H7 (cell line): ENCODE measurements at places on chromosomes 12 and 14. TPM values are rescaled to one million over a fixed set of nuclear protein-coding genes. Genes with fewer than 3 reads are reported as not detected.

DNA sequence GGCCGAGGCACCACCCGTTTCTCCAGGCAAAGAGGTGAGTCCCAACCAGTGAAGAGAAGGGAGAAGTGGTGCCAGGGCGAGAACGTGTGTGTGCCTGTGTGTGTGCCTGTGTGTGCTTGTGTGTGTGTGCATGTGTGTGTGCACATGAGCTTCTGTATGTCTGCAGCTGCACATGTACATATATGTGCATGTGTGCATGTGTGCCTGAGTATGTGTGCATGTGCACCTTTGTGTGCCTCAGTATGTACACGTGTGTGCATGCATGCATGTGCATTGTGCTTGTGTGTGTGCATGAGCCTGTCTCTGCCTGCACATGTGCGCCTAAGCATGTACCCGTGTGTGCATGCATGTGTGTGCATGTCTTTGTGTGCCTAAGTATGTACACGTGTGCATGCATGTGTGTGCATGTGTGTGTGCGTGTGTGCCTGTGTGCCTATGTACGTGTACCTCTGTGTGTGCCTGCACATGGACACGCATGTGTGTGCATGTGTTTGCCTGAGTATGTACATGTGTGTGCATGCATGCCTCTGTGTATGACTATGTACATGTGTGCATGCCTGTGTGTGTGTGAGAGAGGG lies 5.9 kb upstream of the GALNT9 start:
- no peak for DNase-seq

DNA sequence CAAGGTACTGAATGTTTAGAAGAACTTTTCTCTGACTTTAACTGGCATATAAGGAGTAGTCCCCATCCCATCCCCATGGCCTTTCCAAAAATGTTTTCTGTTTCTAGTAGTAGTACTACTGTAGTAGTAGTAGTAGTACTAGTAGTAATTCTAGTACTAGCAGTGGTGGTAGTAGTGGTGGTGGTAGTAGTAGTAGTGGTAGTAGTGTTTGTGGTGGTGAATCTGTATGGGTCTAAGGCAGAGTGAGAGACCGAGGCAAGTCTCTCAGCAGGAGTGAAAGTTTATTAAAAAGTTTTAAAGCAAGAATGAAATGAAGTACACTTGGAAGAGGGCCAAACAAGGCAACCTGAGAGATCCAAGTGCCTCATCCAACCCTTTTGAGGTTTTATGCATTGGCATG lies 58.6 kb downstream of the FOXN4 start:
- DNase-seq: no peak

Gene ZNF384
- 34.4 and 40.3 TPM in 2 replicates for total RNA-seq

DNA sequence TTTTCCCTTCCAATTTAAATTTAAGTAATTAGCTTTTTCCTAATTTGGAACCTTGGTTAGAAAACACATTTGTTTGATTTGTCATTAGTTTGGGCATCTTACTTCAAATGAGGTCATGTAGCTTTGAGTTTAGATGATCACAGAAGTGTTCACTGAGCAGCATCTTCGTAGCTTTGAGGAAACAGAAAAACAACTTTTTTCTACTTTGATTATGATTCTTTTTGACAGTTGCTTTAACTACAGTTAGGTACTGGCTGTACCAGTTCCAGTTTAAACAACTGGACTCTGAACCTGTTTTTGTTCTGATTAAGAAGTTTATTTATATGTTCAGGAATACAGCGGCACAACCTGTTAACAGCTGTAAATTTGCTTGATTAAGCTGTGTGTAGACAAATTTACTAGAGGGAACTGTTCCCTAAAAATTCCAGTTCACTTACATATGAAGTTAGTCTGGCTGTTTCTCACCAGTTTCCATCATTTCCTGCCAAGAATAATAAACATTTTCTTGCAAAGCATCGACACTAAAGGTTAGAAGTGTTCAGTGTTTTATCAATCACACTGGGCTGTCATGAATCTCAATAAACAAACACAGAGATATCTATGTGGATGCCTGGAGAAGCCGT lies 191.9 kb downstream of the RAD51B start:
- DNase-seq: no peak

- DNase-seq: peak; percentile 79
These were observed 17.1 kb downstream of the ACTN1 start for GRCh38 chr14:68961781-68962584.

DNA sequence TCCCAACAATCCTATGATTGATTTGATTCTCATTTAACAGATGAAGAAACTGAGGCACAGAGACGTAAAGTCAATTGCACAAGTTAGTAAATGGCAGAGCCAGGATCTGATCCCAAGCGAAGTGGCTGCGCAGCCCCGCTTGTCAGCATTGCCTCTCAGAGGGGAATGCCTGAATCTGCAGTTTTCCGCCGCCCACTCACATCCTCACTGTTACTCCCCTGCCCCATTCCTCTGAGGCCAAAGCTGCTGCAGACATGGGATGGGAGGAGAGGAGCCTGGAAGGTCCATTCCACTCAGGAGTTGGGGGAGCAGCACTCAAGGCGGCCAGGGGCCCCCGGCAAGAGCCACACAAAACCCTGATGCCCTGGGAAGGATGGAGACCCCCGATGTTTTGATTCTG lies 1.0 kb downstream of the NRIP2 start:
- peak; percentile 63 for DNase-seq

GRCh38 chr14:104746071-104746545 lies 6.8 kb upstream of the SIVA1 start:
- no peak for DNase-seq

GRCh38 chr12:61758661-61759060 lies 501.5 kb upstream of the USP15 start:
- no peak for DNase-seq

DNA sequence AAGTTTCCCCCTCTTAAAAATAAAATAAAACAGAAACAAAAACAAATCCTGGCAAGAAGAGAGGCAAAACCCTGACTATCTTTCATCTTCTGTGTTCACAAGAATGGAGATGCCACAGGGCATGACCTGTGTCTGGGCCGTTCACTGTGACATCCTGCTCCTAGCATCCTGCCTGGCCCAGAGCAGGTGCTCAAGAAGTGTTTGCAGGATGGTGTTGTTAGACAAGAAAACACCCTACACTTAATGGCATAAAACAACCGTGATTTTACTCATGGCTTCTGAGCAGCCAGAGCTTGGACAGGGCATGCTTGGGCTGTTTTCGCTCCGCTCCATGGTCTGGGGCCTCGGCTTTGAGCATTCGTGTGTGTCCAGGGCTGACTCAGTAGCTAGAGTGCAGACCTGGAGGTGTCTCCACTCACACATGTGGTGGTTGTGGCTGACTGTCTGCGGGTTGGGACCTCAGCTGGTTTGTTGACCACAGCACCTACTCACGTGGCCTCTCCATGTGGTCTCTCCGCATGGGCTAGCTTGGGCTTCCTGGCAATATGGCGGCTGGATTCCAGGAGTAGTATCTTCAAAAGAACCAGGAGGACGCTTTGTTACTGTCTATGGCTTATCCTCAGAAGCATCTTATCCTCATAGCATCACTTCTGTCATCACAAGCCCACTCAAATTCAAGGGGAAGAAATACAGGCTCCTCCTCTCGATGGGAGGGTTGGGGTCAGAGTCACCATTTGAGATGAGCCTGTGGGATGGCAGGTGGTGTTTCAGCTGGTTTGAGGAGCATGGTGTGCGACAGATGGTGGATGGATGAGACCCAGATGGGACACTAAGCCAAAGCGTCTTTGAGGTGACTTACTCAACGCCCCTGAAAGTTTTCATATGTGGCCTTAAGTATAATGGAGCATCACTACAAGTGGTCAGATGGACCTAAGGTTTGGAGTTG lies 33.2 kb upstream of the FZD10 start:
- DNase-seq: no peak

DNA sequence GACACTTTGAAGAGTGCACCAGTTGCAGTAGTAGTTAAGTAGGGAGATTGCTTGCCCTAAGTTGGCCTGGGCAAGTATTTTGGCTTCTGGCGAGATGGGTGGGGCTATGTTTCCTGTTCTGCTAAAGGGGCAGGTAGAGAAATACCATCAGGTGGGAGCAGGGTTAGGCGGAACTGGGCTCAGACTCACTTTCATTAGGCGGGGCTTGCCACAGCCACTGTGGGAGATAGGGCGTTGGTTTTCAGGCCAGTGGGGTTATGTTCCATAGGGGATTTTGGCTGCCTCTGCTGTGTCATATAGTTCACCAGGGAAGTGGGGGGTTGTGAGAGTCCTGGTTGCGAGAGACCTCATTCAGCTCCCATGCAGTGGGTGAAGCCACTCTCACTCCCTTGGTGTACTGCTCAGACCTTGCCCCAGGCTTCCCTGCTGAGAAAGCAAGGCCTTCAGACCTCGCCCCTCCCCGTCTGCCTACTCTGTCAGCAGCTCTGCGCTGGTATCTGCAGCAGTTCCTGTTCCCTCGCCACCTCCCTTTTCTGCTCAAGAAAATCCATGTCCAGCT lies 43.3 kb downstream of the AEBP2 start:
- no peak for DNase-seq

- DNase-seq: peak; percentile 87
These were observed 13.4 kb downstream of the JAG2 start for GRCh38 chr14:105155071-105155651.

DNA sequence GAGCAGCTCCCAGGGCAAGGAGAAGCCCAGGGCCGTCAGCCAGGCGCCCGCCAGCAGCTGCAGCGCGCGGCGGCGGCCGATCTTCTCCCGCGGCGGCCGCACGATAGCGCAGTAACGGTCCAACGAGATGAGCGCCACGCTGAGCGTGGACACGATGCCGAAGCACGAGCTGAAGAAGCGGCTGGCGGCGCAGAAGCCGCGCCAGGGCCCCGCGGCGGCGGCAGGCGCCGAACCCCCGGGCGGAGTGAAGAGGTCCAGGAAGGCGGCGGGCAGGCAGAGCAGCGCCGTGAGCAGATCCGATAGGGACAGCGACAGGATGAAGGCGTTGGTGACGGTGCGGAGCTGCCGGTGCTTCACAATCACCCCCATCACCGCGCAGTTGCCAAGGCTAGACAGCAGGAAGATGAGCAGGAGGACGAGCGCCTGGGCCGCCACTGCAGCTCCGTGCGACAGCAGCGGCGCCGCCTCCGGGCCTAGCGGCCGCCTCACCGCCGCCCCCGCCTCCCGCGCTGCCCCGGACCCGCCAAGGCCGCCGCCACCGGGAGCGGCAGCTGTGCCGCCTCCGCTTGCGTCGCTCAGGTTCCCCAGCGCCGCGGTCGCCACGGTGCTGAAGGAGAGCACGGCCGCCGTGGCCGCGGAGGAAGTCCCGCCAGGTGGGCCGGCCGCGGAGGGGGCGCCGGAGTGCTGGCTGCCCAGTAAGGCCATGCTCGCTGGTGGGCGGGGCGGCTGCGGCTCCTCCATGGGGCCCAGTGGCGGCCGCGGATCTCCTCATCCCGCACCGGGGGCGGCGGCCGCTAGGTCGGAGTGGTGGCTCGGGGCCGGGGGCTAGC lies 479 bp downstream of the GPR135 start:
- DNase-seq: peak; percentile 89

Gene NEDD8
- total RNA-seq: 195 and 203 TPM in 2 replicates

Gene PTGDR
- not detected in 2 replicates for total RNA-seq

DNA sequence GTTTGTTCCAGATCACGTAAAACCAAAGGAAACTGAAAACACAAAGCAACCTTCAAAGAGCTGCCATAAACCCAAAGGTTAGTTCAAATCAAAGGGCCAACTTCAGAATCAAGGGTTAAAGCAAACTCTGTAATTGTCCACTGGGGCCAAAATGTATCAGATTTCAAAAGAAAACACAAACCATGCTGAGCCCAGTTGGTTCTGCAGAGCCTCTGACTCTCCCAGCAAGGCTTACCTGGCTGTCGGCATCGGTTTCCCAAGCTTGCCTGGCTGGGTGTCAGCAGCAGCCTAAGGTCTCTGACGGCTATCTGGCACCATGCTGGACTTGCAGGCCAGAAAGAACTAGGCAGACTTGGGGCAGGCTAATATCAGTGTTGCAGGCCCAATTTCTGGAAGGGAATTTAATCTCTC lies 125.3 kb downstream of the DAD1 start:
- no peak for DNase-seq

Gene PMCH
- total RNA-seq: not detected in 2 replicates

Gene AVPR1A
- 0.03 TPM in 1 of 2 replicates, not detected in the other for total RNA-seq

GRCh38 chr14:48914382-48914781 lies 671.8 kb downstream of the RPS29 start:
- no peak for DNase-seq

- peak; percentile 80 for DNase-seq
These were observed 8.0 kb upstream of the EVL start for GRCh38 chr14:100056964-100057795.
